CD4-positive, alpha-beta T cell treated with Interleukin-12 subunit alpha and Interleukin-12 subunit beta, for 1 hour (primary cell): ENCODE measurements at places on chromosomes 11 and 22.

- DNase-seq: no peak
Observed at GRCh38 chr11:69100454-69101114, 51.9 kb downstream of the TPCN2 start.

DNA sequence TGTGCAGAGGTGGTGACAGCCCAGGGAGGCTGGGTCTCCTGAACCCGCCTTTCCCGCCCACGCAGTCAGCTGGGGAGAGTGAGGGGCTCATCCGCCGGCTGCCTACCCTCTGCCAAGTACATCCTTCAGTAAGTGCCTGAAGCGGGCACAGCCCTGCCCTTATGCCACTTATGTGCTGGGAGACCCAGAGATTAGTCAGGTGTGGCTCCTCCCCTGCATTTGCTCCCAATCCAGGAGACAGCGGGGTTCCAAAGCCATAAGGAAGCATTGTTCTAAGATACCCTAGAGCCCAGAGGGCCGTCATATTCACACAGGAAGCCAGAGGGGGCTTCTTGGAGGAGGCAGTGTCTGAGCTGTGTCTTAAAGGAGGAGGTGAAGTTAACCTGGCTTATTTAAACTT is 5.8 kb upstream of the PPP6R3 start:
- no peak for DNase-seq

GRCh38 chr11:128496692-128497060 is 90.7 kb downstream of the ETS1 start:
- DNase-seq: no peak

DNA sequence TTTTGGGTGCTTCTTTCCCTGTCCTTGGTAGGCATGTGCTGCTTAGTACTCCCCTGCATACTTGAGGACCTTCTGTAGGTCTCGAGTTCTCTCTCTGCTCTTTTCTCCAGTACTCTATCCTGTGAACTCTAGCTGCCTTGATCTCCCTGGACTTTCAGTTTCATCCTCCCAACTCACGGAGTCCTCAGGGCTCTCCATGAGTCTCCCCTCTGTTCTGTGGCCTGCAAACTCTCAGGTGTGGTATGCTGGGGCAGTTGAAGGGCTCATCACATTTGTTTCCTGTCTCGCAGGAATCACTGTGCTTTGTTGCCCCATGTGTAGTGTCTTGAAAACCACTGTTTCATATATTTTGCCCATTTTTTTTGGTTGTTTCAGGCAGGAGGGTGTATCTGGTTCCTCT is 3.3 kb upstream of the PACS1 start:
- DNase-seq: no peak

GRCh38 chr11:71285111-71285510 is 32.7 kb upstream of the SHANK2 start:
- no peak for DNase-seq

DNA sequence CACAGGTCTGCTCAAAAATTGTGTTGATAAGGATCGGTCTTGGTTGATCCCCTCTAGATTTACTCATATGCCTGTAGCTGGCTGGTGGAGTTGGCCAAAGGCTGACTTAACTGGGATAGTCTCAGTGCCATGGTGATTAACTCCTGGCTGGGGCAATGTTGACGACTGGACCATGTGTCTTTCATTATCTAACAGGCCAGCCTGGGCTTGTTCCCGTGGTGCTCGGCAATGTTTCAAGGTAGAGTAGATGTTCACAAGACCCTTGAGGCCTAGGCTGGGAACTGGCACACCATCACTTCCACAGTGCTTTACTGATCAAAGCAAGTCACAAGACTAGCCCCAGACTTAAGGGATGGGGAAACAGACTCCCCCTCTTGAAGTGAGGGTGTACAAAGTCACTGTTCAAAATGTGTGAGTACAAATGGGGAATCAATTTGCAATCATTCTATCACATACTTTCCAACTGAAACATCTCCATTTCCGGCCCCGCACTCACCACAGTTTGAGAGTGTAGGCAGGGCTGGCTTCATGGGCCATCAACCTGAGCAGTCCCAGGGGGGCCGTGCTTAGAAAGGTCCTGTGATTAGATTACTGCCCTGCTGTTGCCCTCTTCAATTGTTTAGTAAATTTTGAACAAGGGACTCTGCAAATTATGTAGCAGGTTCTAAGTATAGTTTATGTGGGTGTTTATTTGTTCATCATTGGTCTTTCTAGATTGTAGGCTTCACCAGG is 240.8 kb downstream of the NELL1 start:
- DNase-seq: no peak

GRCh38 chr11:72787216-72788104 is 6.4 kb downstream of the STARD10 start:
- DNase-seq: no peak

DNA sequence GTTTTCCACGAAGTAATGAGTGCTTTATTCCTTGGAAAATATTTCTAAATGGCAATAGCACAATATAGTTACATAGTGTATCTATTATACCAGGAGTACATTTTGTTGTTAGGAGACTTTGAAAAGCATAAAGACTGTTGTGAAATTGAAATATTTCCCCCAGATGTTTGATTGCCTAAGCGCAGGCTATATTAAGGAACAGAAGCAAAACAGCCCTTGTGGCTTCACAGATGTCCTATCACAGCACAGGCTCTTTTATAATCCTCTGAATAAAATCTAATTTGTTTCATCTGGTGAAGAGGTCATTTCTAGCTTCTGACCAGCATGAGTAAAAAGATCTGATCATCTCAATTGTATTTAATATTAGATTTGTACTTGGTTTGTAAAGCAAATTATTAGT is 48.2 kb downstream of the BSX start:
- DNase-seq: no peak

- no peak for DNase-seq
Observed at GRCh38 chr11:19651028-19651427, 61.6 kb upstream of the NAV2 start.

GRCh38 chr11:2262301-2263070 is 7.9 kb downstream of the ASCL2 start:
- DNase-seq: no peak

DNA sequence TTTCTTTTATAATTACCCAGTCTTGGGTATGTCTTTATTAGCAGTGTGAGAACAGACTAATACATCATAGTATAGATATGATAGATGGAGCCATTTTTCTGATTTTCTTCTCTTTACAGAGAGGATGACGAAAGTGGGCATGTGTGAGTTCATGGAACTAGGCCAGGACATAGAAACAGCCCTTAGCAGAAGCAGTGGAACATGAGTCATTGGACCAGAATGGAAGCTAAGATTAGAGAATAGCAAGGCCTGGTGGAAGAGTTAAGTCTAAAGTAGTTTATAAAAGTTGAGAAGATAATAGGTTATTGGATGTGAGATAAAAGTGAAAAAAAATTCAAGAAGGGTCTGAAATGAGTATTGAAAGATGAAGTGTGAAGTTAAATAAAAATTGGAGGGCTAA is 97.0 kb upstream of the MPPED2 start:
- DNase-seq: no peak

DNA sequence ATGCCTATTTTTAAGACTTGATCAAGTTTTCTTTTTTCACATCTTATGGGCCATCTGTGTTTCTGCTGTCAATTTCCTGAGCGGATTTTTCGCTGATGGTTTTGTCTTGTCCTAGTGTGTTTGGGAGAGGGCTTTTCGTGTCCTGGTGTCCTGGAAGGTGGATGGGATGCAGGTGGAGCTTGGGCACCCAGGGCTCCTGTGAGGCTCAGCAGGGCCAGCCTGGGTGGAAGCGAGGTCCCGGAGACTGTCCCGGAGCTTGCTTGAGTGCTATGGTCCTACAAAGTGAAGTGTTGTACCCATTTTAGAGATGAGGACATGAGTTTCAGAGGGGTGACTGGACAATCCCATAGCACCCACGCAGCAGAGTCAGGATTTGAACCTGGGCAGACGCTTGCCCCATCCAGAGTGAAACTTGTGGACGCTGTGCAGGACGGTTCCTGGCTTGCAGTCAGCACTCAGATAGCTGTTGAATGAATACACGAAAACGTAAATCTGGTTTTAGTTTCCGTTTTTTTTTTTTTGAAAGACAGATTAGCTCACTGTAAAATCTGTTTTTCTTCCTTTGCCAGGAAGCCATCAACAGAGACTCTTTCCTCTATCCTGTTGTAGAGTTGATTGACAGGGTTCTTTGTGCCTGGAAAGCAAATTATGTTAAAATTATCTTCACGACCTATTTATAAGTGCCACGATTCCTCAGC is 64.1 kb downstream of the TBC1D22A start:
- no peak for DNase-seq

DNA sequence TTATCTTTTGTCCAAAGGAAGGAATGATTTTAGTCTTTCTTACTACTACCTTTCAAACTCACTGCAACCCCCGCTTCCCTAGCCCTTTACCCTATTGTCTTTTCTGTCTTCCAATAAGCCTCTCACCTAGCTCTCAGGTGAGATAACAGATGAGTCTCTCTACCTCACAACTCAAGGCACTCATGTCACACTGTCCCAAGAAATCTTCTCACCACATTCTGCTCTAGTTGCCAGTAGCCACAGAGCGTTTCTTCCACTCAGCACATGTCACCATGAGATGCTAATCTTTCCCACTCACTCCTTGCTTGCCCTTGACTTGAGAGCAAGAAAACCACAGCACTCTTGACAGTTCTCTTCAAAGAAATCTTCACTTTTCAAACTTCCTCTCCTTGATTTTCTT is 32.7 kb upstream of the TMEM41B start:
- peak; percentile 11 for DNase-seq

DNA sequence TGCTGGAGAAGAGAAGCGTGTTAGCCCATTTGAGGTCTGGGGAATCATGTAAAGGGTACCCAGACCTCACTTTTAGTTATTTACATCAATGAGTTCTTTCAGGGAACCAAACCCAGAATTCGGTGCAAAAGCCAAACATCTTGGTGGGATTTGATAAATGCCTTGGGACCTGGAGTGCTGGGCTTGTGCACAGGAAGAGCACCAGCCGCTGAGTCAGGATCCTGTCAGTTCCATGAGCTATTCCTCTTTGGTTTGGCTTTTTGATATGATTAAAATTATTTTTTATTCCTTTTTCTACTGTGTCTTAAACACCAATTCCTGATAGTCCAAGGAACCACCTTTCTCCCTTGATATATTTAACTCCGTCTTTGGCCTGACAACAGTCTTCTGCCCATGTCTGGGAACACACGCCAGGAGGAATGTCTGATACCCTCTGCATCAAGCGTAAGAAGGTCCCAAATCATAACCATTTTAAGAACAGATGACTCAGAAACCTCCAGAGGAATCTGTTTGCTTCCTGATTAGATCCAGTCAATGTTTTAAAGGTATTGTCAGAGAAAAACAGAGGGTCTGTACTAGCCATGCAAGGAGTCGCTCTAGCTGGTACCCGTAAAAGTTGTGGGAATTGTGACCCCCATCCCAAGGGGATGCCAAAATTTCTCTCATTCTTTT is 65.2 kb downstream of the ALX4 start:
- DNase-seq: no peak

DNA sequence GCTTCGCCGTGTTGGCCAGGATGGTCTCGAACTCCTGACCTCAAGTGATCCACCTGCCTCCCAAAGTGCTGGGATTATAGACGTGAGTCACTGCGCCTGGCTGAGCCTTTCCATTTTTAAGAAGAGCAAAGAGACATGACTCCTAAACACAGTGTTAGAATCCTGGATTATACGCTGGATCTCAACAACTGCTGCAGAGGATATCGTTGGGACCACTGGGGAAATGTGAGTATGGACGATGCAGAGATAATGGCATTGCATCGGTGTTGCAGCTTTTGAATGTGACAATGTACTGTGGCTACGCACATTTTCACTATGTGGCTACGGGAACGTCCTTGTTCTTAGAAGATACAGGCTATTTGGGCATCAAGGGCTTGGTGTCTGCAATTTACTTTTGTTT is 6.2 kb downstream of the MRGPRF start:
- DNase-seq: no peak

GRCh38 chr11:113540416-113541330 is 65.5 kb upstream of the DRD2 start:
- no peak for DNase-seq
